Right renal pelvis (tissue), 4 donors: ENCODE measurements at places on chromosomes 2 and 18. TPM values are rescaled to one million over a fixed set of nuclear protein-coding genes. Genes with fewer than 3 reads are reported as not detected.

DNA sequence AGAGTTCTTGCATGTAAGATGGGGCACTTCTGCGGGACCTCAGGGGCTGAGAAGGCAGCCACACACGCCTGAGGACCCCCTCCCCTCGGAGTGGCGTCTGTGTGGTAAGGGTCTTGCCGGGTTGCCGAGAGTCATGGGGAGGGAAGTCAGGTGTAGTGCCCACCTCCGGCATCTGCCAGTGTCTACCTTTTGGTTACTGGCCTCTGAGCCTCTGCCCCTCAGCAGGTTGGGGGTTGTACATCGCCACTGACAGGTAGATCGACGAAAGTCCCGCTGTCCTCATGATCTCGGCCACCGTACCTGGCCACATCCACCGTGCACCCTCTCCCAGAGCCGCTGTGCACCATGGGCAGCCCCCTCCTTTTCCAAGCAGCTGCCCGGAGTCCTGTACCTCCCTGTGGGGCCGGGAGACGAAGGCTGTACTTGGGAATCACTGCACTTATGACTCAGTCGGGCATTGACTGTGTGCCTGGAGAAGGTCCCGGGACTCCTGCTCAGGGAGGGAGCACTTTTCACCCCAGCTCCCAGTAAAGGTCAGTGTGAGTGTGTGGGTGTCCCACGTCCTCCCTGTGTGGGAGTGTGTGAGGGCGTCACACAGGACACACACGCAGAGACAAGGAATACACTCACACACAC is 332.4 kb upstream of the MYT1L start:
- DNase-seq, result no peak

DNA sequence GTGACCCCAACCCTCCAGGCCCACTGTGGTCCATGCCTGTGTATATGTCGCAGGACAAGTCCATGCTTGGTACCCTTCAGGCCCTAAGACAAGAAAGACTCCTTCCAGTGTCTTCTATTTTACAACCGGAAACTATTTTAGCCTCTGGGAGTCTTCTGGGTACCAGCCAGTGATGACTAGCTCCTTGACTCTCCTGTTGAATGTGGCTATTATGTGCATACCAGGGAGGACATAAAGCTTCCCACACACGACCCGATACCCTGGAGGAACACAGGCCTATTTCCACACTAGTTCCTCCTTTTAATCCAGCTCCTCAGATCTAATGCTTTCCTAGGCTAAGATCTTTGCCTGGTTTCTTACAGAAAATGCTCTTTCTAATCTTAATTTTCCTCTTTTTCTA is 178.1 kb downstream of the NCKAP5 start:
- no peak for DNase-seq

OTOS gene
- polyA plus RNA-seq, result 0.34 TPM

GRCh38 chr18:32373995-32374394 is 96.7 kb downstream of the GAREM1 start:
- DNase-seq, result no peak

RSAD2 gene
- polyA plus RNA-seq, result 5.1 TPM

- DNase-seq, result no peak
Measured at GRCh38 chr2:40178171-40178778, 273.6 kb downstream of the SLC8A1 start.

DNA sequence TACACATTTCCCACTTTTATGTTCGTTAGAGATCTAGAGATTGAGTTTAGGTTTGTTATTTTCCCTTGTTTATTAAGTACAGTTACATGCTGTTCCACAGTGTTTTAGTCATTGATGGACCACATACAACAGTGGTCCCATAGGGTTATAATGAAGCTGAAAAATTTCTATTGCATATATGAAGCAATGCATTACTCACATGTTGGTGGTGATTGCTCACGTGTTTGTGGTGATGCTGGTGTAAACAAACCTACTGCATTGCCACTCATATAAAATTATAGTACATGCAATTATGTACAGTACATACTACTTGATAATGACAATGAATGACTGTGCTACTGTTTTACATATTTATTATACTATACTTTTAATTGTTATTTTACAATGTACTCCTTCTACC is 51.0 kb upstream of the NXPH2 start:
- no peak for DNase-seq

MAP3K19 gene
- 0.60 TPM for polyA plus RNA-seq

MTA3 gene
- 76.6 TPM for polyA plus RNA-seq

DNA sequence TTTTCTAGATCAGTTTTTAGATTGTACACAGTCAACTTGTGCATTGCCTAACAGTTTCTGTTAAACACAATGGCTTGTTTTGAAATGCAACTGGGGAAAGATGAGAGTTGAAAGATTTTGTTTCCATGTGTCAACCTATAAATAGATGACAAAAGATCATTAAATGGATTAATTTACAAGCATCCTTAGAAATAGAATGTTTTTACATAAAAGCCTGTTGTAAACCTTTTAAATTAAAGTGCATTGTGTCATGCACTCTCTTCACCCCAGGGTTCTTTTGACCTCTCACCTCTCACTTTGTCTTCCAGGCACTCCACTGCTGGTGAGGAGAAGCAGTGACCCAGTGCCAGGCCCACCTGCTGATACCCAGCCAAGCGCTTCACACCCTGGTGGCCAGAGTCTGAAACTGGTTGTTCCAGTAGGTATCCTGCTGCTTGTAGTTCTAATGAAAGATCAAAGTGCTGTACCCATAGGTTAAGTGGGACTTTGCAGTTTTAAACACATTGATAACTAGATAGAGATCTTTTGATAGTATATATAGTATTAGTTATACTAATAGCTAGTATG is 502.1 kb downstream of the PARD3B start:
- DNase-seq, result no peak

- DNase-seq, result no peak
Measured at GRCh38 chr2:240418311-240418710, 17.2 kb upstream of the GPC1 start.

GRCh38 chr2:172462849-172463381 is 35.5 kb downstream of the ITGA6 start:
- no peak for DNase-seq

DNA sequence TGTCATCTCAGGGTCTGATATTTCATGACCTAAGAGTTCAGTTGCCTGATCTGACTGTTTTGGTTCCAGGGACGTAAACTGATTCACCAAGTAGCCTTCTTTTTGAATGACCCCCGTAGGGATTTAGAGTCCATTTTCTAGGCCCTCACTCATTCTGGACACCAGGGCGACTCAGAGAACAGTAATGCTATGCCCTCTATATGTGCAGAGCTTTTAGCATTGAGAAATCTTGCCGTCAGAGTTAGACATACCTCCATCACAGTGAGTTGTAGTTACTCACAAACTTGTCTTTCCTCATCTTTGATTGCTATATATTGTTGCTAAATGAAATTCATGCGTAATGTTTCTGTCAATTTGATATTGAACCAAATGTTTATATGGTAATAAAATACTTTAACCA is 92.3 kb downstream of the OSBPL6 start:
- no peak for DNase-seq
